Fibroblast of skin of scalp (primary cell): ENCODE measurements at places on chromosomes 5 and 9.
A peak's percentile ranks its signal among the peaks of the same experiment; 100 is the strongest.

DNA sequence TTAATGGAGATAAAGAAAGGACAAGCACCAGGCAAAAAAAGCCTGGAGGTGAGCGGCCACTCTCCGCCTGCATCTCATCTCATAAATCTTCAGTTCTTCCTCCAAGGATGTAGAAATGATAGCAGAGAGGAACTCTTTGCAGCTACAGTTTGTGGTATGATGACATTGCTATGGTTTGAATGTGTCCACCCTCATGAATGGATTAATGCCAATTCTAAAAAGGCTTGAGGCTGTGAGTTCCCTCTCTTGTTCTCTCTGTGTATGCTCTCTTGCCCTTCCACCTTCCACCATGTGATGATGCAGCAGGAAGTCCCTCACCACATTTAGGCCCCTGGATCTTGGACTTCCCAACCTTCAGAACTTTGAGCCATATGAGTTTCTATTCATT is 126.4 kb downstream of the SPOCK1 start:
- DNase-seq, result peak; percentile 37

GRCh38 chr5:152246401-152246800 is 158.7 kb downstream of the NMUR2 start:
- DNase-seq, result peak; percentile 12

DNA sequence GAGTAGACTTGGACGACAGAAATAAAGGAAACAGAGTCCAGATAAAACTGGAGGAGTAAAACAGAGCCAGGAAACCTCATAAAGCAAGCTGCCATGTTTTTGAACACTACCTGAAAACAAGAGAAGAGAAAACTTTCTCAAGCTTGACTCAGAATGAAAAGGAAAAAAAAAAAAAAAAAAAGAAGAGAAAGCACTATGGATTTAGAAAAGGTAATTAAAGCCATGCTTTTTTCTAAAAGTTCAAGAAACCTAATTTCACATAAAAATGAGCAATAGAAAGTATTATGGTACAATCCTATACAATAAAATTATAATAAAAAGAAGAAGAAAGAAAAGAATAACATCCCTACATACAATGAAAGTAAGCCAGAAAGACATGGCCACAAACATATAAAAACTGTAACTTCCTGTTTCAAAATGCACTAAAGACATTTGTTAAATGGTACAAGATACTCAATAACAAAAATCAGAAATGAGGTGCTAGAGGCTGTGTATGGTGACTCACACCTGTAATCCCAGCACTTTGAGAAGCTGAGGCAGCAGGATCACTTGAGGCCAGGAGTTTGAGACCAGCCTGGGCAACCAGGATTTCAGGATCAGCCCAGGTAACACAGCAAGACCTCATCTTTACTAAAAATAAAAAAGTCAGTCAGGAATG is 129.5 kb downstream of the SIL1 start:
- no peak for DNase-seq

GRCh38 chr9:129321286-129322021 is 143.4 kb upstream of the IER5L start:
- no peak for DNase-seq

GRCh38 chr5:64659289-64659688 is 31.0 kb upstream of the SHISAL2B start:
- no peak for DNase-seq

- no peak for DNase-seq
Observed at GRCh38 chr5:50535393-50535792, 94.3 kb upstream of the EMB start.

GRCh38 chr9:132006677-132007370 is 72.8 kb downstream of the MED27 start:
- peak; percentile 66 for DNase-seq
